ENCODE measurements at places on chromosomes 7 and 10.

- no peak for DNase-seq
Measured at GRCh38 chr10:71326464-71326881, 7.4 kb downstream of the SLC29A3 start.

- no peak for DNase-seq
Measured at GRCh38 chr10:119520283-119520682, 22.2 kb downstream of the RGS10 start.

- no peak for DNase-seq
Measured at GRCh38 chr7:69967689-69968450, 369.6 kb downstream of the AUTS2 start.

- DNase-seq, result no peak
Measured at GRCh38 chr7:74672343-74672915, 14.9 kb downstream of the GTF2I start.

DNA sequence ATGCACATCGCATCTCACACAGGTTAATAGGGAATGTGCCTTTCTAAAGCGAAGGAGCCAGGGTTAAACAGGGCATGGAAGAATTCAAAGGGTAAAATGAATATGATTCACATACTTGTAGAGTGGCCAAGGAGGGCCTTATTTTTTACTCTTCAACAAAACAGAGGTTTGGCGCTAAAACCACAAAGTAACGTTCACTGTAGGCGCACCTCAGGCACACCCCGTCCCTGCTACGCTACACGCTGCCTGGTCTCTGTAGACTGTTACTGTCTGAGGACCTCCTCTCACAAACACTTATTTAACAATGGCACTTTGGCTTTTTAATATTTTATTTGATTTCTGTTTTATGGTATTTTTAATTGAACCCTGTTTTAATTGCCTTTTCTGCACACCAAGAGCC is 462.1 kb upstream of the GALNT17 start:
- no peak for DNase-seq

- DNase-seq, result no peak
Measured at GRCh38 chr10:132429281-132430230, 32.6 kb downstream of the PWWP2B start.

GRCh38 chr10:95536017-95536416 is 25.2 kb downstream of the SORBS1 start:
- DNase-seq, result no peak

DNA sequence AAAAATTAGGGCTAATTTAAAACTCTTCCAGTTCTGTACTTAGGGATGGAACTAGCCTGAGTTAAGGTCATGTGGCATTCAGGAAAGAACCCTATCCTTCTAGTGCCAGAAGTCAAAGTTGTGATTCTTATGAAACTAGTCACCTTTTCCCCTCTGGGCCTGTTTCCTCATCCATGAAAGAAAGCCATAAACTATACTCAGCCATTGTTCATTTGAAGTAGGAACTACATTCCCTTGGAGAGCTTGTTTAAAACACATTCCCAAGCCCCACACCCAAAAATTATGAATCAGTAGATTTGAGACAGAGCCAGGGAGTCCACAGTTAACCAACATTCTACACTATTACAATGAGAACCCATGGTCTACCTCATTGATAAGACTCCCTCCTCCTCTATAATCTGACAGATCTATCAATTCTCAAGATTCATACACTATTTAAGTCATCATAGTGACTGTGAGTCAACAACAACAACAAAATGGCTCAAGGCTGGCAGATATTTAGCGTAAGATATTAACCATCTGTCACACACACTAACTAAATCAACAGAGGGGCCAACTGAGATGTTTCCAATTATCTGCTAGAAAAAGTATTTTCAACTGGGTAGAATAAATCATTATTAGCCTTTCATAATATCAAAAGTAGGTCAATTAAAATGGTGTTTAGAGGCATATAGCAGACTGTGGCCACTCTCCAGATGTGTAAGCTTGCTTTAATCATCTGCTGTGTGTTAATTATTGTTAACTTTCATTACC is 102.3 kb downstream of the SLC25A13 start:
- DNase-seq, result no peak

GRCh38 chr7:73452999-73453635 is 19.5 kb downstream of the FZD9 start:
- DNase-seq, result no peak

- no peak for DNase-seq
Measured at GRCh38 chr10:75191821-75192568, 18.6 kb upstream of the VDAC2 start.

GRCh38 chr10:13871011-13871410 is 284.2 kb downstream of the PRPF18 start:
- DNase-seq, result no peak

DNA sequence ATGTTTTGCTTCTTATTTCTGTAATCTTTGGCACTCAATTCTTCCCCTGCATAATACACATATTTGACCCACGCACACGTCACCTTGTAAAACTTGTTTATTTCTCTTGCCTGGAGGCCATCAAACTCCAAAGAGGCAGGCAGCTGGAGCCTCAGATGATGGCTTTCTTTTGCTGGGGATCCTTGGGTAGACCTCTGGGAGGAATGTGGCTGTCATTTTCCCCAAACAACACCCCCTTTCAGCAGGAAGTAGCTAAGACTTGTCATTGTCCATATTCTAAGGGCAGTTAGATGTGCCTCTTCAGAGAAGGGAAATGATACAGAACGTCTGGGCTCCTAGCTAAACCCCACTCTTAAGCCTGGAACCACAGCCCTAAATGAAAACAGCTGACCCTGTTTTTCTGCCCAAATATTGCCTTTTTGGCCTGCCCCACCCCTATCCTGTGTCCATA is 111.3 kb downstream of the ITGB8 start:
- DNase-seq, result no peak

DNA sequence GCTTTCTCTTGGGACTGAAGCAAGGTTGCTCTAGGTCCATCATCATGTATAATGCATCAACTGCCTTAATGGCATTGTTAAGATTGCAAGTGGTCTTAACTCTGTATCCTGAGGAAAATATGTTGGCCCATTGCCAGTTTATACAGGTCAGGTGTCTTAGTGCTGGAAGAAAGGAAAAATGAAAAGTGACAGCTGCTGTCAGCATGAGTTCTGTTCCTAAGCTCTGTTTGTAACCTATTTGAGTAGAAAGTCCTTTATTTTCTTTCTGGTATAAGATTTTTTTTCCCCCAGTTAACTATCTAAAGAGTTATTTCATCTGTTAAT is 127.2 kb downstream of the SRI start:
- no peak for DNase-seq

DNA sequence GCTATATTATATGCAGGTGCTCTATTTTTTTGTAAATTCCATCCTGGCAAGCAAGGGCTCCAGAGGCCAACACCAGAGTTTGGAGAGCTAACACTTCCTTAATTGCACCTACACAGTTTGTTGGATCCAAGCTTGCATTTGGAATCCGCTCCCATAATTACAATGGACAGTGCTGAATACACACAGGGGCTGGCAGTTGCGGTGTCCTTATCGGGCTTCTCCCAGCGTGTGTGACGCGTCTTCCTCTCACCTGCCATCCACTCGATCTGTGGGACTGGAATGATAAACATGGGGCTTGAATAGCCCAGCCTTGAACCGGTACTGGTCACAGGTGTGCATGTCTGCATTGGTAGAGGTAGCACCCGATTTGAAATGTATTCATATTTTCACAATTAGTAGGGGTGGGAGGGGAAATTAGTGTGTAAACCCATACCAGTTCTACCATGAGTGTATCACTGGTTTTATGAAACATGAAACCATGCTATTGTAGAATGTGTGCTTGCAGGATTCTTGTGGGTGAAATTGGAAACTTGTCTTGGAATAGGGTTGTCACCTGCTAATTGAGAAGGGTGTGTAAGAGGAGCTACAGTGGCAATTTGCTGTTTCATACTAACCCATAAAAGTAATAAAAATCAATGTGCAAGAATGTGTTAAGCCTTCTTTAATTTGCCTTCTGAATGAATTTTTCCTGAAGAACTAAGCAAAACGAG is 316.5 kb downstream of the WDR11 start:
- DNase-seq, result no peak

DNA sequence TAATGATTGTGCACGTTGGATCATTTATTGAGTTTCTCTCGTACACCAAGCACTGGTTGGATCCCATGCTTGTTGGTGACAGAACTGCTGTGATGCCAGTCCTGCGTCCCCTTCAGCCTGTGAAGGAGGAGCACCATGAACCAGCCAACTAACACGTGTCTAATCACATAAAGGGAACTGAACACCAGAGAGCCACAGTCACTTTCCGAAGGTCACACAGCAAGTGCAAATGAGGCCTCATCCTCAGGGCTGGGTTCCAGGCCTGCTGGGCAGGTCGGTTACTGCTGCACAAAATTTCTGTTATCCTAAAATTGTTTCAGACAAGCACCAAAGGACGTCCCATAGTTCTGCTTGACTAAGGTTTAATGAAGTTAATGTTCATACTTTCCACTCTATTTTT is 332.0 kb upstream of the ZNF32 start:
- DNase-seq, result no peak

- no peak for DNase-seq
Measured at GRCh38 chr7:20170633-20171032, 46.6 kb downstream of the MACC1 start.

DNA sequence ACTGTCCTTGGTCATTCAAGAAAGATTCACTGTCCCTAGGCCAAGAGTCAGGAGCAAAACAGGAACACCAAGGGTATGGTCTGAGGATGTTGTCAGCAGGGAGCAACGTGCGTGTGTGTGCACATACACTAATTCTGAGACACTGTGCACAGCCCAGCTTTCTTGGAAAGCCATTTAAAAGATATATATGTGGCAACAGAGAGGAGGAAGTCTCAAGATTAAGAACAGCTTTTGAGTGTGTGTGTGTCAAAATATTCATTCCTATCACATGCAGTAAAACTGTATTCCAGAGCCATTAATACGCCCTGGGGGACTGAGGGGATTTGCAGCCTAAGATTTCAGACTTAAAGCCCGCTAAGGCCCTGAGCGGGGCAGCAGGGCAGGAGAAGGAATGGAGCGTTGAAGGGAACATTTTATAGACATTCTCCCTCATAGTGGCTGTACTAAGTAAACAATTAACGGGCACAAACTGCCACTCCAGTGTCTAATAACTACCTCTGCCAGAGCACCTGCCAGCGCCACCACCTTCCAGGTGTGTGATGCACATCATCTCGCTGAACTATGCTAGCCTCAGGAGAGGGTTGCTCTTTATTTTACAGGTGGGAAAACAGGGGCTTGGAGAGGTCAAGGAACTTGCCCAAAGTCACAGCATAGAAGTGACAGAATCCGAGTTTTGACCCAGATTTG is 2.0 kb downstream of the NOD1 start:
- DNase-seq, result no peak

GRCh38 chr7:111771638-111772037 is 209.3 kb upstream of the IMMP2L start:
- no peak for DNase-seq

GRCh38 chr10:12750526-12751201 is 250.8 kb downstream of the CCDC3 start:
- DNase-seq, result no peak

DNA sequence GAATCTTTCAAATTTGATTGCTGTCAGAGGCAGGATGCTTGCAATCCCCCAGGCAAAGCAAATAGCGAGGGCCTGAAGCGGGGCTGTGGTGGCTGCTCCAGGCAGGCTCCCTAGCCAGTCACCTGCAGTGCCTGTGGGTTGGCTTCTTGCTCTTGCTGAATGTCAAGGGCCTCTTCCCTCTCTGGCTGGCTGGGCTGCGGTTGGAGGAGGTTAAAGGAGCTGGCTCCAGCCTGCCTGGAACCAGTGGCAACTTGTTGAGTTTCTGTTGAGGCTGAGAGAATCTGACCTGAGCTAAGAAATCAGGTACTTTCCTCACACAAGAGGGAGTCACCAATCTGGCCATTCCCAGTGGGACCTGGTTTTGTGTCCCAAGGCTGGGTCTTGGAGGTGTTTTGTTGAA is 134.7 kb downstream of the TMEM178B start:
- DNase-seq, result no peak

DNA sequence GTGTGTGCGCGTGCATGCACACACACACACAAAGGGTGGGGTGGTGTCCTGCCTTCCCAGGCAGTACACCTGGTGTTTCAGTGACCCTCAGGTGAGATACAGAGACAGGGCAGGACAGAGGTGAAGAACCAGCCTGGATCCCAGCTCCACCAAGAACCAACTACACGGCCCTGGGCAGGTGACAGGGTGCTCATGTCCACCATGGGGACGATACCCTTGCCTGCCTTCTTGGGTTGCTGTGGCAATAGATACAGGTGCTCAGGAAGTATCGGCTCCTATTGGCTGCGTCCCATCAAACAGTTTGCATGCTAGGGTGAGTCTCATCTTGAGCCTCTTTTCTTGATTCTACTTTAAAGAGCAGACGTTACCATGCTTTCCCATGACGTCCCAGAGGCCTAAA is 33.7 kb upstream of the CXCL12 start:
- no peak for DNase-seq

DNA sequence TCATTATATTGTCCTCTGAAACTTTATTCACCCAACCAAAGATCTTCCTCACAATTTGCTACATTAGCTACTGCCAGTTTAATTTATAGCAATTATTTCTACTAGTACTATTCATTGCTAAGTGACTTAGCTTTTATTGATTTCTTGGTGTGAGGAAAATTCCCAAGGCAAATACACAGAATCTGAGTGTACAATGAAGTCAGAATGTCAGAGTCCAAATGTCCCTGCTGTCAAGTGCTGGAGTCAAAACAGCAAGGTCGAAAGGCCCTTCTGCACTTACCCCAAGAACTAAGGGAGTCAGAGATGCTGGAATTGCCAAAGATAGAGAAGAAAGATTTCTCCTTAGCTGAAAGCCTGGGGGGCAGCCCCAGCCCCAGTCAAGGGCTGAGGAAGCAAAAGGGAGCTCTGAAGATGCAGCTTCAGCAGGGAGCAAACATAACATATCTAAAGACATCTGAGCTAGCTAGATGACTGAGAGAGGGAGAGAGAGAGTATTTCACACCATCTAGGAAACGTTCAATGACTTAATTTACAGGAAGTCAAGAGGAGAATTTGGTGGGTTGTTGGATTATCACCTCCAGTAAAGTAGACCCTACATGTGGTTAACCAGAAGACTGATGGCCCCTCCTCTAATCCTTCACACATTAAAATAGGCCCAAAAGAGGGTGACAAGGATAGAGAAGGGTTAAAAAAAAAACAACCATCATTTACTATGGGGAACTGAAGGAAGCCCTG is 36.6 kb upstream of the SAMD8 start:
- no peak for DNase-seq

DNA sequence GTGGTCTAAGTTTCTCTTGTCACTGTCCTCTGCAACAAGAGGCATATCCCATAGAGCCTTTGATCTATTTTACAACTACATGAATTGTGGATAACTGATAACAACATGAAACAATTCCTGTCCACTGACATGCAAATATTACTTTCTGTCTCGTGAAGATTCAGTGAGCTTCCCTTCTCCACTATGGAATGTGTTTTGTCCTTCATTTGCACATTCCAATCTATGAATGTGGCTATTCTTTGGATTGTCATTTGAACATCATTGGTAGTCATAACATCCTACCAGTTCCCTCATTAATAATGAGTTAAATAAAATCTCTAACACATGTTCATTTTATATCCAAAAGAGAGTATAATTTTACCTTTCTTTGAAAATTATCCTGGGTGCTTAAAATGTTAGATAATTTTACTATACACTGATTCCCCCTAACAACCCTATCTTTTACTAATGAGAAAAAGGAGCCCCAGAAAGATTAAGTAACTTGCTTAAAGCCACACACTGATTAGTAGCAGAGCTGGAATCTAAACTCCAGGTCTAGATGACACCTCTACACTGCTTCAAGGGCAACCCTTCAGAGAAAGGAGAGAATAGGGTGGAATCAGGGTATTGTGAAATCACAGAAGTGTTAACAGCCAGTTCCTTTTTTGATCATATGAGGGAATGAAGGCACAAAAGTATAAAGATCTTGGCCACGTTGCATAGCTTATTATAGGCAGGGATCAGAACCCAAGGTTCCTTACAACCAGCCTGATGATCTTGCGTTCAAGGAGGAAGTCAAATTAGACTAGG is 39.1 kb downstream of the PDE1C start:
- DNase-seq, result no peak

Measured in activated CD4-positive, alpha-beta T cell treated with anti-CD3 and anti-CD28 coated beads, Interleukin-2, Interleukin-6, amounts not matched to agents 100 ng/mL and 50 ng/mL, durations not matched to agents 16 hours and 8 hours (primary cell).